A172 (cell line): ENCODE measurements at places on chromosomes 2 and 18. TPM values are rescaled to one million over a fixed set of nuclear protein-coding genes. Genes with fewer than 3 reads are reported as not detected.
A peak's percentile ranks its signal among the peaks of the same experiment; 100 is the strongest.

DNA sequence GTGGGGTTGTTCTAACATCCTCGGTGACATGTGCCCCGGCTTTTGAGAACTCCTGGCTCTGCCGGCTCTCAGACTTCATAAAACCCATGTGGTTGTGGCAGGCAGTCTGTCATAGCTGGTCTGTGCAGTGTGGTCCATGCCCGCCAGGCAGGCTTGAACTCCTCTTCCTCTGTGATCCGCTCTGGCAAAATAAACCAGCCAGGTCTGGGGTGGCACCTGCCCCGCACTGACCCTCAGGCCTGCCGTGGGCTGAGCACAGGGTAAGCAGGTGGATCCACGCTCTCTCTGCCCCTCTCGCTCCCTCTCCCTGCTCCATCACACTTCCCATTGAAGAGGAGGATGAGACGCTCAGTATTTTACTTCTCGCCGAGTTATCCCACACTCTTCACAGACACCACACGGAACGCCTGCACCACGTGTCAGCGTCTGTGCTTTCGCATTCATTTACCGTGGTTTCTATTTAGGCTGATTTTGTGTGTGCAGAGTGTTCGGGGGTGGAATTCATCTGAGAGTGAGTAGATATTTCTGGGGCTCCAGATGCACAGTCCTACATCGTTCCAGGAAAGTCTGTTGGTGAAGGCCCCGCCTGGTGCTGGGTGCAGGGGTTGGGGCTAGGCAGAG is 56.4 kb downstream of the RTP5 start:
- DNase-seq, result no peak

DNA sequence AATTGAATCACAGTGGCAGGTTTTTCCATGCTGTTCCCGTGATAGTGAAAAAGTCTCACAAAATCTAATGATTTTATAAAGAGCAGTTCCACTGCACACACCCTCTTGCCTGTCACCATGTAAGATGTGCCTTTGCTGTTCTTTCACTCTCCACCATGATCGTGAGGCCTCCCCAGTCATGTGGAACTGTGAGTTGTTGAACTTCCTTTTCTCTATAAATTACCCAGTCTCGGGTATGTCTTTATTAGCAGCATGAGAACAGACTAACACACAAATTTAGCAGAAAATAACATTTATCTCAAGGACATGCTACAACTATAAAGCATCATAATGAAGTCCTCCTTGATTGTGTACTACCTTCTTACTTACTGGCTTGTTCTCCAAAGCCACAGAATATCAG is 1526.0 kb downstream of the LRP1B start:
- DNase-seq, result no peak

DNA sequence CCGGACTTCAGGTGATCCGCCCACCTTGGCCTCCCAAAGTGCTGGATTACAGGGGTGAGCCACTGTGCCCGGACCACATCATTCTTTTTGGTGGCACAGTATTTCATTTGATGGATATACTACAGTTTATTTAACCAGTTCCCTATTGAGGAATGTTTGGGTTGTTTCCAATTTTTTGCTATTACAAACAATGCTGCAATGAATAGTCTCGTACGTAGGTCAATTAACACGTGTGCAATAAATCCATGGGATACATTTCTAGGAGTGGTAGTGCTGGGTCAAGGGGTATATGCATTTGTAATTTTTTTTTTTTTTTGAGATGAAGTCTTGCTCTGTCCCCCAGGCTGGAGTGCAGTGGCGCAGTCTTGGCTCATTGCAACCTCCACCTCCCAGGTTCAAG is 28.4 kb upstream of the XPO1 start:
- no peak for DNase-seq

- no peak for DNase-seq
These were observed 335.0 kb upstream of the ID2 start for GRCh38 chr2:8346706-8347430.

DNA sequence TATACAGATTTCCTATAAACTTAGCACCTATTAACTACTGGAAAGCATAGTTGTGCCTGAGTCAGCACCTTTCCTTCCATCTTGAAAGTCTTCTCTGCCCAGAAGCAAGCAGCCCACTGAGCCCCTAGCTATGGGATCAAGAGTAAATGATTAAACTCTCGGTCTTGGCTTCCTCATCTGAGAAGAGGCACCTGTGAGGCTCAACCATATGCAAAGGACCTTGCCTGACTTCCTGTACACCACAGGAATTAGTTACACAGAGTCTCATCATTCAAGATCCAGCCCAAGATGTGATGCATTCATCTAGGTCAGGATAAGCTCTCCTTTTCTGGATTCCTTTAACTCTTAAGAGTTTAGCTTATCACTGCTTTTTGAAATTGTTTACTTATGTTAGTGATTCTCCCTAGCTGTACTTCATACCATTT is 96.0 kb downstream of the CDH2 start:
- DNase-seq, result no peak

DNA sequence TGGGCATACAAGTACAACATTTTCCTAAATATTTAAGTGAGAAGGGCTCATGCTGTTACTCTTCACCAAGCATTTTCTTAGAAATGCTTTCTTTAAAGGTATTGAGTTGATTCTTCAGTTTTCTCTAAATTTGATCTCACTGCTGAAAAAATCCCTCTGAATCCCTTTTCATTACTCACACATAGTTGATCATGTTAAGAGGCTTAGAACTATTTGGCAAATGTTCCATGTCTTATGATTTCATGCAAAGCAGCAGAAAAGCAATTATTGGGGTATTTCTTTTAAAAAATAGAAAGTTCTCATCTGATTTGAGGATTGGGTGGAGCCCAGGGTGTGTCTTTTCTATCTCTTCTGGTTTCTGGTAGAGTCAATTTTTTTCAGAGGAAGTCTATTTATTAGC is 1079.8 kb upstream of the ZEB2 start:
- no peak for DNase-seq

Gene UPP2
- not detected in 2 replicates for total RNA-seq

GRCh38 chr2:30764021-30764800 is 43.0 kb downstream of the CAPN13 start:
- no peak for DNase-seq

DNA sequence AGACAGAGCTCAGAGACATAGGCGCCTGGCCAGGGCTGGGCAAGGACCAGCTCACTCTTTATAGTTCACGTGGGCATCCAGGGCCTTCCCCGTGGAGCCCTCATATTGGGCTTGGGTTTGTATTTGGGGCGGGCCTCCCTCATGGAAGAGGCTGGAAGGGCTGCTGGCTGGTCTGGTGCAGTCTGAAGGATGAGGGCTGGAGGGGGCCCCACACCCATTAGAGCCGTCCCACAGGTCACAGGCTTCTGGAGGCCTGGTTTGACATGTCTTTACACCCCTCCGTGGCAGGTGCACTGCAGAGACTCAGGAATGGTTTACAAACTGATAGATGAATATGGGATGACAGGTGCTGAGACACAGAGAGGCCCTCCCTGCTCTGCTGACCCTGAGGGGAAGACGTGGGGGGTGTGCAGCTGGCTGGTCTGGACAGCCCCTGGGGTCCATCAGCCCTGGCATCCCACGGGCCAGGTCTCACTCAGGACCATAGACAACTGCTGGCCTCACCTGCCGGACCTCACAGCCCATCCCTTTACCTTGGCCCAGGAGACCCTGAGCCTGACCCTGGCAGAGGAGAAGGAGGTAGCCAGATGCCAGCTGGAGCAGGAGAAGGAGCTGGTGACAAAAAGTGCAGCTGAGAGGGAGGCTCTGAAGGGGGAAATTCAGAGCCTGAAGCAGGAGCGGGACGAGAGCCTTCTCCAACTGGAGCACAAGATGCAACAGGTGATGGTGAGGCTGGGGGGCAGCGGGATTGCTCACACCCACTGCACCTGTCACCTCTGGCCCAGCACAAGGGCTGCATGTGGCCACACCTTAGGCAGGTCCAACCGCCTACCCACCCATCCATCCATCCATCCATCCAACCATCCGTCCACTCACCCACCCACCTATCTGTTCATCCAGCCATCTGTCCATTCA is 43.9 kb downstream of the CROCC2 start:
- no peak for DNase-seq

Gene LYPD6
- 22.7 and 40.4 TPM in 2 replicates for total RNA-seq

DNA sequence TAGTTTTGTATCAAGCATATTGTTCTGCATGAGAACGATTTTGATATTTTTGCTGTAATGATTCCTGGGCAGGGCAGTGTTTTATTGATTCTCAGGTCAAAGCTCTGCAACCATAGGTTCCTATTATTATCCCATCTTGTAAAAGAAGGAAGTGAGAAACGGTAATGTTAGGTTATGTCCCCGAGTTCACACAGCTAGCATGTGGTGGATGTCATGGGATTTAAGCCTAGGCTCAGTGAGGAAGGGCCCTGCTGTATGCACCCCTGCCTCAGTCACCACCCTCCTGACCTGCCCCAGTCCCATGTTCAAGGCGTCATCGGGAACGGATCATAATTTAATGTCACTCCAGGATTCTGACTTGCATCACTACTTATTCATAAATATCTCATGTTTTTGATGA is 10.7 kb downstream of the ACP1 start:
- no peak for DNase-seq

Gene QPCT
- total RNA-seq, result 18.4 and 21.6 TPM in 2 replicates

DNA sequence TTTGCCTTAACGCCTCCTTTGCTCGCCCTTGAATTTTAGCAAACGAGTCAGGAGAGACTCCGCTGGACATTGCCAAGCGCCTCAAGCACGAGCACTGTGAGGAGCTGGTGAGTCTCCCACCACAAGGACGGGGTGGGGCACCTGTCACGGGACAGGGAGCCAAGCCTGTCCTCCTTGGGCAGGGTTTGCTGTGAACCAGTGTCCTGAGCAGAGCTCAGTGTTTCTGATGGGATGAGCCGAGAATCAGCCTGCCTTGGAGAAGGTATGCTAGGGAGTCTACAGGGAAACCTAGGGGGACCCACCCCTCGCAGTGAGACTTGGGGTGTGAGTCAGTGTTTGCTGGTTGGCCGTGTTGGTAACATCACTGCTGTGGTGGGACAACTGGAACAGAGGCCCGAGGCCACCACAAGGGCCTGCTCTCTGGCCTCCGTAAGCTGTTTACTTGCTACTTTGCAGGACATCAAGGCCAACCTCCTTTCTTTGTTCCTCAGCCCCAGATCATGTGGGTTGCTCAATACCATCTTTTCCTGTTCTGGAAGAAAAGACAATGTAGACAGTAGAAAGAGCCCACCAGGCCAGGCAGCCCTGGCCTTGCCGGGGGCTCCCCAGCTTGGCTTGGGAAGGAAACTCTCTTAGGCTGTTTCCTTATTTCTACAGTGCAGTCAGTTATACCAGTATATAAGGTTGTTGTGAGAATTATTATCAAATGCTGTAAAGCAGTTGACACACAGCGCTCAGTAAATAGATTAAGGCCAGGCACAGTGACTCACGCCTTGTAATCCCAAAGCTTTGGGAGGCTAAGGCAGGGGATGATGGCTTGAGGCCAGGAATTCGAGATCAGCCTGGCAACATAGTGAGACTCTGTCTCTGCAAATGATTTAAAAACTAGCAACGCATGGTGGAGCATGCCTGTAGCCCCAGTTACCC is 42.4 kb downstream of the ITGB1BP1 start:
- peak; percentile 95 for DNase-seq

DNA sequence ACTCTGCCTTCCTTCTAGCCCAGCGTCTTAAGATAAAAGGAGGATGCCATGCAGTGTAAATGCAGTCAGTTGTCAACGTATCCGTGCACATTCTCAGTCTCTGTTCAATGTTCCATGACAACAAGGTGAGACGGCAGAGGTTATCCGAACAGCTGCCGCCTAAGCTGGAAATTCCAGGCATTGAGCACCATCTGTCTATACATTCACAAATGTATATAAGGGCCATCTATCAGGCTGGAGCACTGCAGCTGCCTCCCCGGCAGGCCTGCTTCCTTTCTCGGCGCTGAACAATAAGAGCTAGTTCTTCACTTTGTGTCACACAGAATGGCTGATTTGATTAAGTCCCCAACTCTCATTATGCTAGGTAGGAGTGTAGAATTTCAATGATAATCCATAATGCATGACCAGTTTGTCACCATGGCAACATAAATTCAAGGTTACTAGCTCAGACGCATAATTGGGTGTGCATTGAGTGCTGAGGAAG is 282.2 kb upstream of the SOX11 start:
- no peak for DNase-seq

Gene CLASP1
- 36.6 and 40.6 TPM in 2 replicates for total RNA-seq

GRCh38 chr2:175999283-175999819 is 2.7 kb downstream of the LNPK start:
- no peak for DNase-seq

DNA sequence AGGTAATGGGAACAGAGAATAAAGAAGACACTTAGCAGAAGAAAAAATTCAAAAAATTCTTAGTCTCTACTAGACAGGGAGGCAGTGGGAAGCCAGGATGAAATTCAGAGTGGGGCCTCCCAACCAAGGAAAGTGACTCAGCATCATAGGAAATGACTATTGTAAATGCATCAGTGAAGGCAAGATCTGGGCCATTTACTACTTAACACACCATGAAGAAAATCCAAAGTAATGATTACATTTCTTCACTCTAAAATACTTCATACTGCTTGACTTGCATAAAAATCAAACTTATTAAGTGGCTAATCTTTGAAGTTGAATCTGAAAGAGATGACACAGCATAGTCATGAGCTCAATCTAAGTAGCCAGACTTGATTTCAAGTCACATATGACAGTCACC is 405.8 kb upstream of the SLC39A10 start:
- DNase-seq, result no peak

GRCh38 chr2:65076345-65076710 is 20.1 kb downstream of the CEP68 start:
- DNase-seq, result peak; percentile 64

GRCh38 chr2:74742471-74742870 is 88.4 kb downstream of the SEMA4F start:
- DNase-seq, result no peak

- no peak for DNase-seq
These were observed 16.4 kb downstream of the MPPE1 start for GRCh38 chr18:11891737-11892136.

GRCh38 chr2:206445948-206446347 is 2.6 kb downstream of the ADAM23 start:
- DNase-seq, result no peak

DNA sequence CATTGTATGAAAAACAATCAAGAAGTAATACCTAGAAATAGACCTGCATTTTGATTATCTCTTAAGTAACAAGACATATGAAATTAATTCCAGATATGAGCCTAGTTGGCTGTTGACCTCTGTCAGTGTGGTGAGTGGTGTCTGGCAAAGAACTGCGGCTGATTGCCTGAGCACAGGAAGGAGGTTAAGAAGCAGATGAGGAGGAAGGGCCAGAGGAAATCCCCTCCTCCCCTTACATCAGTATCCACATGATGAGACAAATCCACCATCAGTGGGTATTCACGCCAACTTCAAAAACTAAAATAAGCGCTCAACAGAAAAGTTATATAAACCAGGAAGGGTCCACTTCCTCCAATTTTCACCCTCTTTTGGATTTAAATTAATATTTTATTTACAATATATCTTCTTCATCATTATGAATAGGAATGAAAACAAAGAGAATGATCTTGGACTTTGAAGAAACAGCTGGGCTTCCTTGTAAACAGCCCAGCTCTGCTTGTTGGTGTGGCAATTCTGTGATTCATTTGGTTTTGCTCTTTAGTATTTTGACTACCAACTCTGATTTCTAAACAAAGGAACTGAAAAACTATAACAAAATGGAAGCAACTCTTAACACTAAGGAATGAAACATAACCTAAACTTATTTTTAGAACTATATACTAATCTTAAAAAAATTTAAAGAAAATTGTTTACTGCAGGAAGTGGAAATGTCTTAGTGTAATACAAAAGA is 27.3 kb downstream of the RFTN2 start:
- DNase-seq, result no peak

- no peak for DNase-seq
These were observed 3.7 kb upstream of the SCTR start for GRCh38 chr2:119527999-119528398.

Gene ANO7
- total RNA-seq, result 0.03 and 0.72 TPM in 2 replicates
